ENCODE measurements at places on chromosomes 16 and 17.

DNA sequence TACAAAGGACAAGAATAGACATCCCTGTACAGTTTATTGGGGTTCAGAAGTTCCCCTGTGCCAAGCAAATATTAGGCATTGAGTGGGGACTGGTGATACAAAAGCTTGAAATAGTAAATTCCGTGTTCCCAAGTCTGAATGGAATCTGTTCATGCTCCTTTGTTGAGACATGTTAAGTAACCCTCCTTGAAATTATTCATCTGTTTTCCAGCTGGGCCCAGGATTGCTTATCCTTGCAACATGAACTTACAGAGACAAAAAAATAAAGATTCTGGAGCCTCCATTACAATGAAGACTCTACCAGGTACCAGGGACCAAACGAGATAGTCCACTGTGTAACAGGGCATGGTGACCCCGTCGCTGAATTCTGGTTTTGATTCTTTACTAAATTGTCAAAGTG lies 6.1 kb upstream of the CCL8 start:
- no peaks in the 10 kb centered on the region for H3K4me1 ChIP-seq
- DNase-seq, result no peak
- no peak overlapping the region for H3K4me3 ChIP-seq

DNA sequence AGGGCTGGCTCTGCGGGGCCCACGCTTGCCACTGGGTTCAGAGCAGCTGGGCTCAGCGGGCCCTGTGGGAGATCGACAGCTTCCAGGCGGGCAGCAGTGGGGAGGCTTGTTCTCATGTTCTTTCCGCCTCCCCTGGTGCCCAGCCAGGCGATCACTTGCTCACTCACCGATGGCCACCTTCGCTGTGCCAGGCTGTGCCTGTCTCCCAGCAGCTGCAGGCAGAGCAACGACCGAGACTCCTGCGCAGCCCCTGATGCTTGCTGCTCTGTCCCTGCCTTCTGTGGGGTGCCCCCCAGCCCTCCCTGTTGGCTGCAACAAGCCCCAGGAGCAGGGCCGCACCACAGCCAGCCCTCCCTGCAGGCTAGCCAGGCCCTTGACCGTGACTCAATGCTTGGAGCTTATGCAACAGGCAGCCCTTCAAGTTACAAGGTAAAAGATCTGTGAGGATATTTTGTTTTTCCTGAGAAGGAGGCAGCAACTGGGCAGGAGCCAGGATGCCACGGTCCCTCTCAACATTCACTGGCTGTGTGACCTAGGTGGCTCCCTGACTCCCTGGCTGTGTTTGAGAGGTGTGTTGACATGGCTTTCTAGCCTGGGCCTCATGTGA lies 9.6 kb upstream of the SPNS2 start:
- peaks cover 48% of the 10 kb centered on the region for H3K4me1 ChIP-seq
- H3K36me3 ChIP-seq, result no peaks in the 10 kb centered on the region
- H3K27me3 ChIP-seq, result no peaks in the 10 kb centered on the region
- H3K27ac ChIP-seq, result no peak overlapping the region

DNA sequence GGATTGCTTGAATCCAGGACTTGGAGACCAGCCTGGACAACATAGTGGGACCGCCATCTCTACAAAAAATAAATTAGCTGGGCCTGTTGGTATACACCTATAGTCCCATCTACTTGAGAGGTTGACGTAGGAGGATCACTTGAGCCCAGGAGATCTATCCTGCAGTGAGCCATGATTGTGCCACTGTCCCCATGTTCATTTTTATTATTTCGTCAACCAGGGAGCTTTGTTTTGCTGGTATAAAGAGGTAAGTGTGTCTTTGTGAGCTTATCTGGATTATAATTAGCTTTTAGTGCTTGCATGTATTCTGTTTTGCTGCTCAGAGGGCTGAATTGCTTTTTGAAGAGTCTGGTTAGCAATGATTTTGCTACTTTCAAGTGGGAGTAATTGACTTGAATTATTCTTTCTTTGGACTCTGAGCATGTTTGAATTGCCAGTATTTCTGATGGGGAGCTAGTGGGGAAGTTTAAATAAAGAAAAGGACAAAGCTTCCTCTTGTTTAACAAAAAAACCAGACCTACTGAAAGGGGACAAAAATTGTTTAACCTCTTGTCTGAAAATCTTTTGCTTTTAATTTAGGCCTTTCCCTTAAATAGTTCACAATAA lies 31.6 kb upstream of the BCAS3 start:
- no peak for DNase-seq
- no peaks in the 10 kb centered on the region for H3K27me3 ChIP-seq
- no peak overlapping the region for H3K27ac ChIP-seq
- H3K4me1 ChIP-seq, result peaks cover 4% of the 10 kb centered on the region
- no peak overlapping the region for H3K4me3 ChIP-seq
- peaks cover 22% of the 10 kb centered on the region for H3K36me3 ChIP-seq

- H3K27me3 ChIP-seq, result peaks cover 13% of the 10 kb centered on the region
- H3K27ac ChIP-seq, result no peak overlapping the region
- DNase-seq, result no peak
- no peaks in the 10 kb centered on the region for H3K4me1 ChIP-seq
- H3K4me3 ChIP-seq, result no peak overlapping the region
Measured at GRCh38 chr17:50072925-50073324, 17.0 kb downstream of the ITGA3 start.

GRCh38 chr17:50180620-50181019 lies 14.8 kb downstream of the SGCA start:
- no peak for DNase-seq
- H3K27ac ChIP-seq, result no peak overlapping the region
- no peaks in the 10 kb centered on the region for H3K27me3 ChIP-seq
- H3K36me3 ChIP-seq, result no peaks in the 10 kb centered on the region

DNA sequence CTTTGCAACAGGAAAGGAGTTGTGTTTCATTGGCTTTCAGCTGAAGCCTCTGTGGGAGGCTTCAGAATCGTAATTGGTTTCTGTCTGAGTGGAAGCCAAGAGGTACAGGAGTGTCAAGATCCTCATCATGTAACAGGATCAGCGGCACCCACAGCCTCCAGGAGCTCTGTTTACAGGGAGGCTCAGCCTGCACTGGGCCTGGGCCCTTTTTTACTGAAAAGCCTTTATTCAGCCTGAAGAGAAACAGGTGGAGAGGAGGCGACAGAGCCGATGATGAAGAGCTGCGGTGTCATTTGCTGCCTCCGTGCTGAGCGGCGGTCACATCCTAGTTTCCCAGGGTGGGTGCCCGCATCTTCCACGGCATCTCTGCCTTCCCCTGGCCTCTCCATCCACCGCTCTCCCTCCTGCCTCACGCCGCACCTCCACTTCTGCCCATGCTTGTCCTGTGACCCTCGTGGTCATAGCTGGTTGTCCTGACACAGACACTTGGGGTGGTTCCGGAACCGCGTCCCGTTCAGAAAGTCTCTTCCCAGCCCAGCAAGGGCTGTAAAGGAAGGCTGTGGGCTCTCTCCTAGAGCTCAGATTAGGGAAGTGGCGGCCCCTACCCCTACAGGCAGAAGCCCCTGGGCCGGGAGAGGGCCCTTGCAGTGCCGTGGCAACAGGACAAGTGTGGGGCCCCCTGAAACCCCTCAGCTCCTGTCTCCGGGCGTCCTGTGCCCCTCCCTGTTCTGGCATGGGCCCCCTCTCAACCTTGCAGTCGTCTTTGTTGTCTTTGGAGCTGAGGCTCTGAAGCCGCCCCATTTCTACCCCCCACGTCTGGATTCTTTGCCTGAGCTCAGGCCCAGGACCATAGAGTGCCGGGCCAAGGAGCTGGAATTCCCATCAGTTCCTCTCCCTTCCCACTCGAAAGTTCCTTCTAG lies 53.9 kb upstream of the CHMP6 start:
- DNase-seq, result no peak
- H3K4me3 ChIP-seq, result no peak overlapping the region
- peaks cover 19% of the 10 kb centered on the region for H3K36me3 ChIP-seq
- peaks cover 11% of the 10 kb centered on the region for H3K4me1 ChIP-seq
- no peak overlapping the region for H3K27ac ChIP-seq

DNA sequence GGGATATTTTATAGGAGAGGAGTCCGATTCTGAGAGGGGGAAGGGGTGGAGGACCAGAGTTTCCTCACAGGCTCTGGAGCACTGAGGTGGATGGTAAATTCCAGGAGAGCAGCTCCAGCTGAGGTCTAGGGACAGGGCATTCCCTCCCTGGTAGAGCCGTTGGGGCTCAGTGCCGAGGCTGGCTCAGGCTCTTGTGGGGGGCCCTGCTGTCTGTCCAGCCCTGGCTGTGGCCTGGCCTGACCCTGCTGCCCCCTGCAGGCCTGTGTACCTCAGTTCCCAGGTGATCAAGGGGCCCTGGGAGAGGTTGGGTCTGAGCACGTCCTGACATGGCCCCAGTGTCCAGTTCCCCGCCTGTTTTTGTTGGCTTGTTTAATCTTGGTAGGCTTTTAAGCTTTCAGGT lies 16.8 kb downstream of the ZNF750 start:
- H3K27me3 ChIP-seq, result no peaks in the 10 kb centered on the region
- peaks cover 33% of the 10 kb centered on the region for H3K36me3 ChIP-seq
- no peaks in the 10 kb centered on the region for H3K4me1 ChIP-seq
- no peak overlapping the region for H3K4me3 ChIP-seq
- H3K27ac ChIP-seq, result no peak overlapping the region

- no peak overlapping the region for H3K27ac ChIP-seq
- no peaks in the 10 kb centered on the region for H3K27me3 ChIP-seq
- no peak overlapping the region for H3K4me3 ChIP-seq
- DNase-seq, result no peak
Measured at GRCh38 chr16:79543219-79543618, 57.3 kb downstream of the MAF start.

GRCh38 chr17:44038604-44039011 lies 23.8 kb upstream of the TMEM101 start:
- H3K36me3 ChIP-seq, result peaks cover 22% of the 10 kb centered on the region
- no peak for DNase-seq
- no peak overlapping the region for H3K4me3 ChIP-seq

DNA sequence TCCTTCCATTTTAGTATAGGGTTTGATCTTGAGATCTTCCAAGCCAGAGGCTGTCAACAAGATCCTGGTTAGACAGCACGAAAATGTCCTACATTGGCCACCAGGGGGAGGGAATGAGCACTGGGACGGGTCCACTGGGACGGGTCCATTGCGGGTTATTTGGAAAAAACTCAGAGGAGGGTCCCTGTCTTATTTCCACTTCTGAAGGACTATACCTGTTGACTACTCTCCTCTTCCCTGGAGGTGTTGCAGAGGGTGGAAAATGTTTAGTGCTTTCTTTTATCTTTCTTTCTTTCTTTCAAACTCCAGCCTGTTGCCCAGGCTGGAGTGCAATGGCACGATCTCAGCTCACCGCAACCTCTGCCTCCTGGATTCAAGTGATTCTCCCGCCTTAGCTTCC lies 2.5 kb downstream of the TTLL6 start:
- peak; percentile 49 for DNase-seq
- no peak overlapping the region for H3K4me3 ChIP-seq
- H3K36me3 ChIP-seq, result no peaks in the 10 kb centered on the region
- H3K27me3 ChIP-seq, result peaks cover 10% of the 10 kb centered on the region
- peaks cover 16% of the 10 kb centered on the region for H3K4me1 ChIP-seq

GRCh38 chr17:835263-835662 lies 53.1 kb downstream of the MRM3 start:
- no peak for DNase-seq
- no peaks in the 10 kb centered on the region for H3K4me1 ChIP-seq
- no peak overlapping the region for H3K4me3 ChIP-seq
- peaks cover 2% of the 10 kb centered on the region for H3K27me3 ChIP-seq

DNA sequence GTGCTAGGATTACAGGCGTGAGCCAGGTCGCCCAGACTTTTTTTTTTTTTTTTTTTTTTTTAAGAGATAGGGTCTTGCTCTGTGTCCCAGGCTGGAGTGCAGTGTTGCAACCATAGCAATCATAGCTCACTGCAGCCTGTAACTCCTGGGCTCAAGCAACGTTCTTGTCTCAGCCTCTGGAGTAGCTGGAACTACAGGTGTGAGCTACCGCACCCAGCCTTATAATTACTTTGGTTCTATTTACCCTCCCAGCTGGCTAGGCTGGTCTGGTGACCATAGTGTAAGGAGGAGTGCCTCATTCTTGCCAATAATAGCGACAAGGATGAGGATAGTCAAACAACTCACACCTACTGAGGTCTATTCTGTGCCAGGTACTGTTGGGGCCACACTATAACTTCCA lies 39.6 kb upstream of the USP7 start:
- no peak overlapping the region for H3K27ac ChIP-seq
- no peak overlapping the region for H3K4me3 ChIP-seq
- H3K4me1 ChIP-seq, result peaks cover 1% of the 10 kb centered on the region
- DNase-seq, result no peak

DNA sequence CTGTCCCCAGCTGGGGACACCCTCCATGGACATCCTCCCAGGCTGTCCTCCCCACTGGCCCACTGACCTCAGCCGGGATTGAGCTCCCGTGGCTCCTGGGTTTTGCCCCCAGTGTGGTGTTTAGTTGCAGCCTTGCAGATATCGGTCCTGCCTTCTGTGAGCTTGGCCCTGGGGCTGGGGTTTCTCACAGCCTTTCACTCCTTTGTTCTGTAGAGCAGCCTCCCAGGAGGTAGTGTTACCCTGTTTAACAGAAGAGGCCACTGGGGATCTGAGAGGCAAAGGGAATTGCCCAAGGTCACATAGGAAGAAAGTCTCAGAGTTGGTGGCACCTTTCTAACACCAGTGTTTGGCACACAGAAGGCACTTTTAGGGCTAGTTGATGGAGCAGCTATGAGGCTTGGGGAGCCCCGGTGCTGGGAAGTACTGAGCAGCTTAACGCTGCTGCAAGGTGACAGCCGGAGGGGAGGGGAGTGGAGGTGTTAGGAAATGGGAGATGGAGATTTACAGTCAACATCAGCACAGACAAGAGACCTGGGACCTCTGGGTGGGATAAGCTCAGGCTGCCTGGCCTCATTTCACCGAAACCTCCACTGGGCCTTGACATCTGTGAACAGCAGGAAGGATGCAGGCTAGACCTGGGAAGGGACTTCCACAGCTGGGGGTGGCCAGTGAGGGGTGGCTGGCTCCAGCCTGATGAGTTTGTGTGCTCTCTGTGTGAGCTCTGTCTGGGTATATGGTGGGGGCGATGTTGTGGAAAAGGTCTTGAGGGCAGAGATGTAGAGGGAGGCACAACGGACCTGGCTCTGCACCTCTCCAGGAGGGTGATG lies 26.1 kb downstream of the CACNA1G start:
- H3K4me1 ChIP-seq, result no peaks in the 10 kb centered on the region
- no peak overlapping the region for H3K4me3 ChIP-seq
- H3K36me3 ChIP-seq, result no peaks in the 10 kb centered on the region
- no peaks in the 10 kb centered on the region for H3K27me3 ChIP-seq

DNA sequence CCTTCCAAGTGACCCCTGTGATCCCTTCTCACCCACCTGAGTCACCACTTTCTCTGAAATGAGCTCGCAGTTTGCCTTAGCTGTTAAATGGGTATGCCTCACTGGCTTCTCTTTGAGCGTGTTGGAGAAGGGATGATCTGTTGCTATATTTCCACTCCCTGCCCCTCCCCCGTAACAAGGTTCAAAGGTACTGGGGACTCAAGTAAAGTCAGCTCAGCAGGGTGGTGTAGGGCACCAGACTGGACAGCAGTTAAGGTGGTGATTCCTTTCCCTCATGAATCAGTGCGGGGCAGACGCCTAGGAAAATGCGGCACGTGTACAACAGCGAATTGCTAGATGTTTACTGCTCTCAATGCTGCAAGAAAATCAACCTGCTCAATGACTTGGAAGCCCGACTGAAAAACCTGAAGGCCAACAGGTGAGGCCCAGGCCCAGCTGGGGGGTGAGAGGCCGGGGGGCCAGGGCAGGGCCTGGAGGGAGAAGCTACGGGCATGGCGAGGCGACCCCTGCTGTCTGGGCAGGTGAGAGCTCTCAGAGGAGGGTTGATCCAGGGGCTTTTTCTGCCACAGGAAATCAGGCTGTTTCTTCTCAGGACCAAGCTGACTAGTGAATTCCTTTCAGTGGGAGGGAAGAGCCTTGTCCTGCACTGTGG lies 130.3 kb downstream of the RAB11FIP4 start:
- H3K27ac ChIP-seq, result no peak overlapping the region
- H3K36me3 ChIP-seq, result no peaks in the 10 kb centered on the region
- DNase-seq, result no peak
- H3K4me3 ChIP-seq, result no peak overlapping the region
- no peaks in the 10 kb centered on the region for H3K27me3 ChIP-seq
- no peaks in the 10 kb centered on the region for H3K4me1 ChIP-seq

Data from common myeloid progenitor, CD34-positive (primary cell).